Mucosa of descending colon (tissue), 3 donors: ENCODE measurements at places on chromosomes 5 and 9.

DNA sequence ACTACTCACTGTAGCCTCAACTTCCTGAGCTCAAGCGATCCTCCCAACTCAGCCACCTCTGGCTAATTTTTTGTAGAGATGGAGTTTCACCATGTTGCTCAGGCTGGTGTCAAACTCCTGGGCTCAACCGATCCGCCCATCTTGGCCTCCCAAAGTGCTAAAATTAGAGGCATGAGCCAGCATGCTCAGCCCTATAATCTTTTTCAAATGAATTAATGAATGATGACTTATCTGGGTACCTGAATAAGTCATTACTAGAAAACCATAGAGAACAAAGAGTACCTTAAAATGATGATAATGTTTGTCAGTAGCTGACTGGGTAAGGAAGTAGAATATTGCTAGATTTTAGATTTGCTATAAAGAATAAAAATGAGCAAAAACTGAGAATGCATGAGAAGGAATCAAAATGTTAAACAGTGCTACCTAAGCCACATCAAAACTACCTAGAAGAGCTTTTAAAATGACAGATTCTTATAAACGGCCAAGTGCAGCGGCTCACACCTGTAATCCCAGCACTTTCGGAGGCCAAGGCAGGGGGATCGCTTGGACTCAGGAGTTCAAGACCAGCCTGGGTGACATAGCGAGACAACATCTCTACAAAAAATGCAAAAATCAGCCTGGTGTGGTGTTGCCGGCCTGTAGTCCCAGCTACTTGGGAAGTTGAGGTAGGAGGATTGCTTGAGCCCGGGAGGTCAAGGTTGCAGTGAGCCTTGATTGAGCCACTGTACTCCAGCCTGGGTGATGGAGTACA, 13.6 kb downstream of the FNBP1 start:
- DNase-seq: no peak

GRCh38 chr9:10032166-10032565, 580.6 kb downstream of the PTPRD start:
- no peak for DNase-seq

DNA sequence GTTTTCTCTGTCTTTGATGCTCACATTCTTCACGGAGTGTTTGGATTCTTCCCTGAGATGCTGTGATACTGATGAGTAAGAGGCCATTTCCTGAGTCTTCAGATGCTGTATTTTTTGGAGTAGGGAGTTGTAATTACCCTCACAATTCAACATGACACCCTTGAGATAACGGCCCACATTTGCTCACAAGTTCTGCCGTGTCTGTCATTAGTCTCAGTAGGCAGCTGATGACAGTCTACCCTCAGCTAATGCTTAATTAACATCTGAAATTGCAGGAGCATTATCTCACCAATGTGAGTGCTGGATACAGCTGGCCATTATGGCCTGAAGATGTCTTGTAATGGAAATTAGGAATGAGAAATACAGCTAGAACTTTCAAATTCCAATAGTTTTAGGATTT, 307.1 kb upstream of the ADCY2 start:
- DNase-seq: no peak

GRCh38 chr5:6734243-6734700, 21.0 kb downstream of the TENT4A start:
- no peak for DNase-seq

DNA sequence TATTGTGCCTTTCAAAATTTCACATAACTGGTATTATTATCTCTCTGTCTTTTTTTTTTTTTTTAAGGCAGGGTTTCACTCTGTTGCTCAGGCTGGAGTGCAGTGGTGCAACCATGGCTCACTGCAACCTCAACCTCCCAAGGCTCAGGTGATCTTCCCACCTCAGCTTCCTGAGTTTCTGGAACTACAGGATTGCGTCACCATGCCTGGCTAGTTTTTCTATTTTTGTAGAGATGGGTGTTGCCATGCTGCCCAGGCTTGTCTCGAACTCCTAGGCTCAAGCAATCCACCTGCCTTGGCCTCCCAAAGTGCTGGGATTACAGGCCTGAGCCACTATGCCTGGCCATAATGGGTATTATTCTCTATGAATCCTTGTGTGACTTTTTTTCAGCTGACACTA, 402.3 kb upstream of the SMARCA2 start:
- no peak for DNase-seq

DNA sequence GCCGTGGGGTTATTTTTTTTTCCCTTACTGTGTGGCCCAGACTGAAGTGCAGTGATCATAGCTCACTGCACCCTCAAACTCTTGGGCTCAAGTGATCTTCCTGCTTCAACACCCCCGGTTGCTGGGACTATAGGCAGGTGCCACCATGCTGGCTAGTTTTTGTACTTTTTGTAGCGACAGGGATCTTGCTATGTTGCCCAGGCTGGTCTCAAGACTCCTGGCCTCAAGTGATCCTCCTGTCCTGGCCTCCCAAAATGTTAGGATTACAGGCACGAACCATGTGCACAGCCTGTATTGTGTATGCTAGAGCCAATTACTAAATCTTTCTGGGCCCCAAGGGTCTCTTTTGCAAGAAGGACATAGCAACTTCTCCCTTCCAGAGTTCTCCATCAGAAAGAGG, 23.1 kb downstream of the GALNT10 start:
- no peak for DNase-seq

GRCh38 chr9:7368410-7369292, 430.9 kb downstream of the DMAC1 start:
- peak; percentile 8 for DNase-seq

- DNase-seq: no peak
Observed at GRCh38 chr9:114369216-114370130, 18.3 kb downstream of the AKNA start.
